ENCODE measurements at places on chromosomes 2 and 18.

DNA sequence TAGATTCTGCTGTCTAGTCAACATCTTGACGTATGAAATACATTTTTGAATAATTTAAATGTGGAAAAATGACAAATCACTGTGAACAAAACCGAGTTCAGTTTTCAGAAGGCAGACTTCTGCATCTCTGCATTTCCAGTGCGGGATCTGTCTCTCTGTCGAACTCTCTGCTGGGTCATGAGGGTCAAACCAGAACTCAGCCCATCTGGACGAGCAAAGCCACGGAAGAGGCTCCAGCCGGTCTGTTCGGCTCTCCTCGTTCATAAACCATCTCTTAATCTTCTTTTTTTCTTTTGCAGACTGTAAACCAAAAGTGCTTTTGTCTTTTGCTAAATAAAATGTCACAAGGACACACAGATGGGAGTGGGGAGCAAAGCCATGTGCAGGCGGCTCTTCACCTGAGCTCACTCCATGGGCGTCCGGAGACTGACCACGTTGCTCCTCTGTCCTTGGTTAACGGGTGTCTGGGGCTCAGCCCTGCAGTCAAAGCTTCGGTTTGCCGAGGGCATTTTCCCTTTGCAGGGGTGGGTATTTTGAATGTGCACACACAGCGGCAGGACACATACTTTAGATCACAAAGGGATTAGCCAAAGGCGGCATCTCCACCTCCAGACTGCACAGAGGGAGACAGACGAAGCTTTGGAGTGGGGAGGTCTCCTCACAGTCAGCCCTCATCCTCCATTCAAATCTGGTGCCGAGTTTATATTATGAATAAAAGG is 737.9 kb upstream of the SALL3 start:
- no peak for DNase-seq

GRCh38 chr2:15556311-15556930 is 4.7 kb downstream of the NBAS start:
- no peak for DNase-seq

- no peak for DNase-seq
Measured at GRCh38 chr2:202681688-202682205, 47.0 kb downstream of the FAM117B start.

DNA sequence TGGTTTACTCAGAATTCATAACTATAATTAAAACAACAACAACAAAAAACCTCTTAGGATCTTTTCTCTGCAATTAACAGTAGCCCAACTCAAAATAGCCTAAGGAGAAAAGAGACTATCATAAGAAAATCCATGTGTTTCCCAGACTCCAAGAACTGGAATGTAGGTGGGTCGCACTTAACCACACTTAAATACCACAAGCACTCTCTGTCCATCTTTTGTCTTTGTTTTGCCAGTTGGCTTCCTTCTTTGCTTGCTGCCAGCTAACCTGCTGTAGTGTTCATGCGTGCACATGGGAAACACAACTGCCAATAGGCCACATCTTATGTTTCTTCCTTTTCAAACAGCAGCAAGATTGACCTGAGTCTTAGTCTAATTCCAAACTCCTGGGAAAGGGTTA is 24.1 kb upstream of the ACVR1 start:
- no peak for DNase-seq

DNA sequence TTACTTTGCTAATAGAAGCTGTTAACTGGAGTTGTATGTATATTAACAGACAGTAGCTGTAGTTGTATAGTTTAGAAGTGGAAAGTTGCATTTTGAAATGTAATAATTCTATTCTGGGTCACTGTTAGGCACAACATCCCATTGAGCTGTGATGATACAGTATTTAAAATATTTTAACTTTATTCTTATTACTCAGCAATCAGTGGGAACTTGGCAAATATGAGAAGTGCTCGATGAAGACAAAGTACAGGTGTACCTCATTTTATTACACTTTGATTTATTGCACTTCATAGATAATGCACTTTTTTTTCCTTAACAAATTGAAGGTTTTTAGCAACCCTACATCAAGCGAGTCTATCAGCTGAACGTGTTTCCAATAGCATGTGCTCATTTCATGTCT is 8.6 kb downstream of the DNAJC10 start:
- DNase-seq: no peak

- no peak for DNase-seq
Measured at GRCh38 chr2:204261846-204262245, 283.4 kb upstream of the PARD3B start.

- DNase-seq: no peak
Measured at GRCh38 chr18:59060551-59060950, 79.1 kb upstream of the SEC11C start.

DNA sequence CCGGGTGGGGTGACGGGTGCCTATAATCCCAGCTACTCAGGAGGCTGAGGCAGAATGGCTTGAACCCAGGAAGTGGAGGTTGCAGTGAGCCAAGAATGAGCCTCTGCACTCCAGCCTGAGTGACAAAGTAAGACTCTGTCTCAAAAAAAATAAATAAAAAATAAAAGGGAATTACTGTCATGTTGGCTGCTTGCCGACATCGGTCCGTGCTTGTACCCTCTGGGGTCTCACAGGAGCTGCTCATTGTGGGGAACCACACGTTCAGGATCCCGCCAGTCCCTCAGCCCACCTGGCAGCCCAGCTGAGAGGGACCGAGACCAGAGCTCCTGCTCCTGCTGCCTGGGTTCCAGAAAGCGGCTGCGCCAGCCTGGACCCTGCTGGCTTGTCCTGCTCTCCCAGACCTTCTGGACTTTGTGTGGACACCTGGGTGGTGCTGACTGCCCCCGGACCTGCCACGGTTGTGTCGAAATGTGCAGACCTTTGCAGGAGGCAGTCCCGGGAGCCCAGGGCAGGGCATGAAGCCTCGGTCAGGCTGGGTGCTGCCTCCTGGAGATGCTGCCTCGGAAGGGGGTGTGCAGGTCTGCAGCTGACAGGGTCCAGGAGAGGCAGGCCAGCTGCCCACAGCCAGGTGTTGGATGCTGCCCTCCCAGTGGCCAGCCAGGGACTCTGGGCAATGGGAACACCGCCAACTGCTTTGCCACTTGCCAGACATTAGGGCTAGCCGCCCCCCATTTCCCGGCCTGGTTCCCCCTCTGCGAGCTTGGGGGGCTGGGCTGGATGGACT is 16.4 kb downstream of the KLF11 start:
- no peak for DNase-seq

DNA sequence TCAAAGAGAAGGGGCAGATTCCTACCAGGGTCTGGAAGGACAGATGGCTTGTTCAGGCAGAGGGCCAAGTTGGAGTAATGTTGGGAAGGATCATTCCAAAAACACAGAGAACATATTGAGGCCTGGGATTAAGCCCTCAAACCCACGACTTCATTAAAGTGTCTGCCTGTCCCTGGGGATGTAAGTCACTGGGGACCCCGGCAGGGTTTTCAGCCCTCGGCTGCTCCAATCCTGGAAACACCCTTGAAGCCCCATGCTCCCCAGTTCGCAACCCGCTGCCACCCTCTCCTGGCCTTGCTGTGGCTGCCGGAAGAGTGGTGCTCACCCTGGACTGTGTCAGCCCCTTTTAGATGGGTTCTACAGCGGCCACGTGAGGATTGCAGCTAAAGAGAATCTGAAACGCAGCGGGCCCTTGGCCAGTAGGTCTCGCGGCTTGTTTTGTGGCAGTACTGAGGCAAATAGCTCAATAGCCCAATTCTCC is 79.9 kb downstream of the EPAS1 start:
- no peak for DNase-seq

Measured in activated gamma-delta T cell treated with Interleukin-2 at 50 U/mL for 16 hours (primary cell).